ENCODE measurements at places on chromosomes 4 and X.

- no peak for DNase-seq
These were observed 276.7 kb upstream of the KLF3 start for GRCh38 chr4:38387348-38387747.

- DNase-seq, result no peak
These were observed 222.5 kb downstream of the MGST2 start for GRCh38 chr4:139887962-139888735.

- DNase-seq, result no peak
These were observed 156.2 kb downstream of the ENOX2 start for GRCh38 chrX:130746709-130747342.

- no peak for DNase-seq
These were observed 483.7 kb upstream of the INTU start for GRCh38 chr4:127149086-127149485.

- no peak for DNase-seq
These were observed 85.7 kb downstream of the KCNIP4 start for GRCh38 chr4:21862917-21863316.

GRCh38 chrX:72634331-72634730 is 61.7 kb upstream of the HDAC8 start:
- DNase-seq, result no peak

- no peak for DNase-seq
These were observed 5.8 kb downstream of the AGA start for GRCh38 chr4:177436456-177436855.

DNA sequence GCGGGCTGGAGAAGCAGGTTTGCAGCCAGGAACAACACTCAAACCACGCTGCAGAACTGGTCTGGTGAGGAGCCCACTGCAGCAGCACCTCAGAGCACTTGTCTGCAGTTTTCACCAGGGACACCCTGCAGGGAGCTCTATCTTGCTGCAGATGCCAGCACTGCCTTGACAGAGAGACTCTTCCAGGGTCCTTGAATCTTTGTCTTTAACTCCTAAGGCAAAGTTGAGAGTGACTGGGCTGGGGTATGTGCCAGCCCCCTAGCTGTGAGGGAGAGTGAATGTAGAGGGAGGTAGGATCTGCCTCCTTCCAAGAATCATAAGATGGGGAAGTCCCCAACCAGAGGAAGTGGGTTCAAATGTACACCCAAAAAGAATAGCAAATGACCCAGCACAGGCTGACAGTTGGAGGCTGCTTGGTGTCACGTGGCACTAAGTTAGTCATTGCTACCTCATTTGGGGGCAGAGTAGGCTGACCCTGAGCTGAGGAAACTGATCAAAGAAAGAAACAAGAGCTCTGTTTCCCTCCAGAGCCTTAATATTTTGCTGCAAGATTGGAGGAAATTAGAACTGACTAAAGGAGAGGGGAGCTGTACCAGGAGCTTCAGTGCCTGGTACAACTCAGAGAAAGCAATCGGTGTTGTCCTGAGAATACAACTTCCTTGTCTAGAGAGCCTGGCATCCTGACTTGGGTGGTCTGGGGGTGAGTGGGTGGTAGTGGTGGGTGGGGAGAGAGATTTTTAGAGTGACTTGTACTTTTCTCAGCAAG is 28.2 kb upstream of the HUWE1 start:
- DNase-seq, result peak; percentile 52

DNA sequence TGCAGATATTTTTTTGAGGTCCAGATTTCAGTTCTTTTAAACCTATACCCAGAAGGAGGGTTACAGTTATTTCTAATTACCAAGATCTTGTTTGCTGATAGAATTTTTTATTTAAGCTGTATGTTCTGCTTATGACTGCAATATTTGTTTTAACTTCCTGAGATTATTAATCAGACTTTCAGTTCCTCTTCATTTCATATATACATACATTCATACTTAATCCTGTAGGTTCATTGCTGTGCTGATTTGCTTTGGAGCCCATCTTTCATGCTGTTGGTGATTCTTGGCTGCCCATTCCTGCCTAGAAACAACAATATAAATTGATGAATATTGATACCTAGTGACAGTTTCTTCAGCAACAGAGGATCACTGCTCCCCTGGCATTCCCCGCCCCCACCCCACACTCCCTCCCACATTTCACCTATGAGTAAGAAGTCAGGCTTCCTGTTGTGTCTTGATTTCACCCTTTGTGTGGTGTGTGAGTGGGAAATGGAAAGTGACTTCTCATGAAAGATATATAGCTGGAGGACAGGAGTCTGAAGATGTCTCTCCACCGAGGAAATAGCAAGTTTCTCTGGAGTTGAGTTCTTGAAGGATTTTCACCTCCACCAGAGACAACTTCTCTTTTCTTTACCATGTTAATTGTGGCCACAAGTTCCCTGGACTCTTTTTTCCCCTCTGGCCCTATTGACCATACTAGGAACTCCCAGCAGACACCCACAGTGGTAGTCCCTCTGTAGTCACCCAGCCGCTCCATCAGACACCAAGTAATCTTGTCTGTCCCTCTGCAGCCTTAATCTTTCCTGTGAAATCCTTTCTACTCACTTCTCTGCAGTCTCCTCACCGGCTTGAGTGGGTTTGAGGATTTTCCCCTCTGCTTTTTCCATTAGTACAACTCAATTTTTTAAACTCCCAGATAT is 118.4 kb downstream of the ASB9 start:
- DNase-seq, result peak; percentile 22

DNA sequence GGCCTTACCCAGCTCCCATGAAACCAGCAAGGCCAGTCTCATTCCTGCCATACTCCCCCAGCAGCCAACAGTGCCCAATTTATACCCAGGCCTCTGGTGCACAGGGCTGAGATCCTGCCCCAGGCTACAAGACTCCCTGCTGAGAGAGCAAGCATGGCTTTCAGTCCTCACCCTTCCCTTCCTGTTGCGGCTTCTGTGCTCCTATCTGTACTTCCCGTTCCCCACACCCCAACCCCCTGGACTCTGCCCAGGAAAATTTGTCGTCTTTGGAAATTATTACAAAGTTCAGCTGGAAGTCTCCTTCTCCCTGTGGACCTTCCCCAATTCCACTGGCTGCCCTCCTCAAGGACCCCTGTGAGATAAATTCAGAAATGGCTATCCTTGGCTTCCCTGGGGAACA is 84.1 kb upstream of the GK2 start:
- DNase-seq, result no peak

DNA sequence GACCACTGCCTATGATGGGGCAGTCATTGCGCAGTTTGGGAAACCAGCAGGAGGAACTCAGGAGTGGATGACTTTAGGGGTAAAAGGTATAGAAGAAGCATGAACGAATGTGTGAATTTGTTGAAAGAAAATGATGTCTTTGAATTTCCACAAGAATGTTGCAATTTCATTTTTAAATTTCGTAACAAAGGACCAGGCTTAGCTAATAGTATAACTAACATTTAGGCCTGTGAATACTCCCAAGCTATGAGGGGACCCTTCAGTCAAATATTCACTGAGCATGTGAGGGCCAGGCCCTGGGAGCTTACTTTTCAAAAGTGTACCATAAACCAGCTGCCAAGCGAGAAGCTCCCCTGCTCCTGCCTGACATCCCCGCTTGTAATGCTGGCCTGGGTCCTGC is 5.3 kb downstream of the MPC1L start:
- DNase-seq, result no peak

GRCh38 chr4:110119337-110119736 is 79.1 kb downstream of the ELOVL6 start:
- DNase-seq, result no peak

Measured in activated naive CD8-positive, alpha-beta T cell treated with anti-CD3 and anti-CD28 coated beads, Interleukin-2, amount 50 U/mL, for 24 hours (primary cell).